PC-9 (cell line): ENCODE measurements at places on chromosomes 1 and 21. TPM values are rescaled to one million over a fixed set of nuclear protein-coding genes. Genes with fewer than 3 reads are reported as not detected.

Gene NPHP4
- total RNA-seq, result 17.9 and 21.5 TPM in 2 replicates

Gene NR5A2
- 1.8 and 2.1 TPM in 2 replicates for total RNA-seq

Gene THEMIS2
- 3.1 and 10.7 TPM in 2 replicates for total RNA-seq

Gene GCSAML
- total RNA-seq, result not detected in 2 replicates

Gene RNU1-4
- total RNA-seq, result 1,333 and 3,235 TPM in 2 replicates

- no peak for DNase-seq
These were observed 48.9 kb upstream of the SLC2A1 start for GRCh38 chr1:43007377-43008114.

GRCh38 chr1:29547300-29547699 lies 311.0 kb downstream of the PTPRU start:
- no peak for DNase-seq

DNA sequence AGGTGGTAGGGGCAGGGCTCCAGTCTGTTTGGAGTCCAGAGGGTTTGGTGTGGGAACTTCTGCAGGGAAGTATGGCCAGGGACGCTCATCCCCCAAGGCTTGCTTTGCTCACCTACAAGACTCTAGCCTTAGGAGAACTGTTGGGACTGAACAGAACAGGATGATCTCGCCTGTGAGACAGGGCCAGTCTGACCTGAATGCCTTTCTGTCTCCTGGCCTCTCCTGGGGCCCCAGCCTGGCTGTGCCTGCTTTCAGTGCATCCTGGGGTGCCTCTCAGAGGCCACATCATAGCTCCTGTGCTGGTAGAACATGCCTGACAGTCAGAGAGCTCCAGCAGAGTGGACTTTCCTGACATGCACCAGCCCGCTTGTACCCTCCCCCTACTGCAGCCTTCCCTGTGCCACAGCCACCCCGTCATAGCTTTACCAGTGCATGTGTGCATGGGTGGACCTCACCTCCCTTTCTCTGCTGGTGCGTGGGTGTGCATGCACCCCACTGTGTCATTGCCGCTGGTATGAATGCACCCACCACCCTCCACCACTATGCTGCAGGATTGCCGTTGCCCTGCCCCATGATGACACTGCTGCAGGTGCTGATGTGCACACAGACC lies 165.8 kb downstream of the GIPC2 start:
- no peak for DNase-seq

DNA sequence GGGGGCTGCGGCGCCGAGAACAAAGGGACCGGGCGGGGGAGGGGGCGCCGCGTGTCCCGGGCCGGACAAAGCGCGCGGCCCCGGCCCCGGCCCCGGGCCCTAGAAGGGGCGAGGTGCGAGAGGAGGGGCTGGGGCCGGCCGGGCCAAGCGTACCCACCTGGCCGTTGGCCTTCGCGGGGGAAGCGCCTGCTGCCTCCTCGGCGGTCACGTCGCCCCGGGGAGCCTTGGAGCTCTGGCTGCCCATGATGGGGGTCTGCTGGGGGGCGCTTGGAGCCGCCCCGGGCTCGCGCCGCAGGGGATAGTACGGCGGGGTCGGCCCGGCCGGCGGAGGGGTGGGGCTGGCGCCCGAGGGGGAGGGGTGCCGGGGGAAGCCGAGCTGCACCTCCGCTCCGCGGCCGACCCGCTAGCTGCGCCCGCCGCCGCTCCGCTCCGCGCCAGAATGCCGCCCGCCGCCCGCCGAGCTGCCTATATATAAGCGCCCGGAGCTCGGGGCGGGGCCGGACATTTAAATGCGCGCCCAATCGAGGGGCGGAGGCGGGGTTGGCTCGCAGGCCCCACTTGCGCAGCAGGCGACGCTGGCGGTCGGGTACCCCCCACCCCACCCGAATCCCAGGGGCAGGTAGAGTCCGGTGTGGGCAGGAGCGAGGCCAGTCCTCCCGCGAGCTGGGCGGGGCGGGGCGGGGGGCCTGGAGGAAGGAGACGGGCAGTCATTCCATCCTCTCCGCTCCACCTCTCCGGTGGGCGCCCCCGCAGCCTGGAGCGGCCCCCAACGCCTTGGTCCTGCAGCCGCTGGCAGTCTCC lies at the start of gene MARCKSL1:
Gene MARCKSL1 (minus strand): TSS at position 444 of the 801 bp plus-strand sequence. CDS start 200 bp downstream, at position 244.
- DNase-seq, result peak; percentile 53

DNA sequence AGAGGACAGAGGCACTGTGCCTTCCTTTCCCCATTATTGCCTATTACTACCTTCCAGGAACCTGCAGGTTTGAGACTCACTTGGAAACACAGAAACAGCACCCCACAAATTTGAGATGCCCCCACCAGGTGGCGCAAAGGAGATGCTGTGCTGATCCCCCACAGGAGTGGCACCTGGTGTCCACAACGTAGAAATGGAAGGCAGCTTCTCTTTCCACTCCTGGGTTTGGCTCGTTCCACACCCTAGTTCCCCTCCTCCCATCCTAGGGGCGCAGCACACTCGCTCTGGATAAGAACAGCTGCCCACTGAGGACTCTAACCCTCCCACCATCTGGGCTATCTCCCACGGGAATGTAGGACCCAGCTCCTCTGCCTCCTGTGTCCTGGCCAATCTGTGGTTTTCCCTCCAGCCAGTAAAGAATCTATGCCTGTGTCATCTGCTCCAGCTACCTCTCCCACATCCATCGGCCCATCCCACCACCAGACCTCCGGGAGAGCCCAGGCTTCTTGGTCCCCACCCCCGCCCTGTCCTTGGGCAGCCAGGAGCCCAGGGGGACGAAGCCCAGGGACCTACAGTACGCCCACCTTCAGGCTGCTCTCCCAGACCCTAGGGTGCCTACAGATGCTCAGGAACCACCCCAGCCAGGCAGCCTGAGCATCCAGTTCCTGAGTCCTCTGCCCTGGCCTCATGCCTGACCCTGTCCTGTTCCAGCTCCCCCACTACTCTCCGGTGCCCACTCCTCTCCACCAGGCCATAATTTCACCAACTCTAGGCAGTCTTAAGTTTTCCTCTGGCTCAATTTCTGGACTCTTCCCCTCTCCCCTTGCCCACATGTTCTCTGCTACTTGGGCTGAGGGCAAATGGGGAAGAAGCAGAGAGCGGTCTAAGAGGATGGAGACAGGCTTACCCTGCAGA lies 549 bp downstream of the THBS3 start:
- peak; percentile 72 for DNase-seq

GRCh38 chr1:23995431-23995837 lies 15.3 kb upstream of the SRSF10 start:
- no peak for DNase-seq

DNA sequence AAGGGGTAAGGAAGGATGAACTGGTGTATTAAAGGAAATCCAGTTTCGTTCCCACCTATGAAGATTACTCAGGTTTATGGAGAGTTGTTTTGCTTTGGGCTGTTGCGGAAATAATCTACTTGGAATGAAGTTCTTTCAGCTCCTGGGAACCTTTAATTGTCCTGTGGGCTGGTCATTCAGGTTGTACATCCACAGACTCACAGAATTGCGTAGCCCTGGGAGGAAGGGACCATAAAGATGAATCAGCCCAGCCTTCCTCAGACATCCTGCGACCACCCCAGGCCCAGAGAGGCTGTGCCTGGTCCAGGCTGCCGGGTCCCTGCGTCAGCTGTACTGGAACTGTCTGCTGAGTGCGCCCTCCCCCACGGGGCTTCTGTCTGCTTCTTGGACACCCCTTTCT lies 72.7 kb downstream of the GALNT2 start:
- no peak for DNase-seq

GRCh38 chr1:184895086-184895485 lies 79.2 kb downstream of the NIBAN1 start:
- DNase-seq, result no peak

DNA sequence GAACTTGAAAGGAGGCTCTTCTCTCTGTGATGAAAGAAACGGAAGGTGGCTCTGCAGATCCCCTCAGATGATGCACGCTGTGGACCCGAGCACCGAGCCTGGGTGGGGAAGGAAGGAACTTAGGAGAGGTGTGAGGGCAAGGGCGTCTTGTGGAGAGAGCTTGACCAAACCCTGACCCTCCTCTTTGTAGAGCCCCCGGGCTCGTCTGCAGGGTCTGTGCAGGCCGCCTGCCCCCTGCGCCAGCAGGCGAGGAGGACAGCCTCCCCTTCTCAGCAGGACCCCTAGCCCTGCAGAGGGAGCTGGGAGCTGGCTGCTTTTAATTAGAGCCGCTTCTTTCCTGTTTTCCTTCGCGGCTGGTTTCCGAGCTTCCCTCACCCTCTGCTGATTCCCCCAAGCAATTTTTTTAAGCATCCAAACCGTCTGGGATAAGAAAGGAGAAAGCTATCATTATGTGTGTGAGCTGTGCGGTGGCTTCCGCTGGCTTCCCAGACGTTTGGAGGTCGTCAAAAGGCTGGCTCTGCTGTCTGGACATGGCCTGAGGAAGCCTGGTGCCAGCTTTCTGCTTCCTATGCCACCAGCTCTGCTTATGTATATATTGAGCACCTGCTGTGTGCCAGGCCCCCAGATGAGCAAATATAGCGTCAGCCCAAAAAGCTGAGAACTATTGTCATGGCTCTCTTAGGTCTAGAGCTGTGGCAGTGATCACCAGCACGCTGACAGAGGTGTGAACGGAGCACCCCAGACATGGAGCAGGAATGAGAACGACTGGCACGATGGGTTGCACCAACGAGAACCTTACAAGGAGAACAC lies 160.2 kb upstream of the IRF2BP2 start:
- no peak for DNase-seq

DNA sequence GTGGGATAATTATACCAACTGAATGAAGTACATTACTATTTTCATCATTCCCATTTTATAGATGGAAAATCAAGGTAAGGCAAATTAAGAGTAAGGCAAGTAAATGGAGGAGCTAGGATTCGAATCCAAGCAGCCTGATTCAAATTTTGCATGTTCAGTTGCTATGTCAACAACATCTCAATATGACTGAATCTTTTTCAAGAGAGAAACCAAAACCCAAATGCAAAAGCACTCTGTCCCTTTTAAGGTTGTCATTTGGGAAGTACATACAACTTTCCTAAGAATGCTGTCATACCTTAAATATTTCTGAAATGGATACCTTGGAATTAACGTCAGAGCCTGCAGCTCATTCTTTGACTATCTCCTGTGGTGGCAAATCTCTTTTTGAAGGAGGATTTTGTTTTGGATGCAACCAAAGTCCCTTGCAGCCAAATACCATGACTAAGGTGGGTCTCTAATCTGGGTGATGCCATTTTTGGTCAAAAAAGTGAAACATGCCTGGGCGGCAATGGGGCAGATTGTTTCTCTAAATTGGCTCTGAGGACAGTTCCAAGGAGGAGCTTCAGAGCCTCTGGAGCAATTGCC lies 25.4 kb downstream of the ADAMTS1 start:
- no peak for DNase-seq

- DNase-seq, result peak; percentile 79
These were observed 28.3 kb upstream of the RCSD1 start for GRCh38 chr1:167601442-167602383.

DNA sequence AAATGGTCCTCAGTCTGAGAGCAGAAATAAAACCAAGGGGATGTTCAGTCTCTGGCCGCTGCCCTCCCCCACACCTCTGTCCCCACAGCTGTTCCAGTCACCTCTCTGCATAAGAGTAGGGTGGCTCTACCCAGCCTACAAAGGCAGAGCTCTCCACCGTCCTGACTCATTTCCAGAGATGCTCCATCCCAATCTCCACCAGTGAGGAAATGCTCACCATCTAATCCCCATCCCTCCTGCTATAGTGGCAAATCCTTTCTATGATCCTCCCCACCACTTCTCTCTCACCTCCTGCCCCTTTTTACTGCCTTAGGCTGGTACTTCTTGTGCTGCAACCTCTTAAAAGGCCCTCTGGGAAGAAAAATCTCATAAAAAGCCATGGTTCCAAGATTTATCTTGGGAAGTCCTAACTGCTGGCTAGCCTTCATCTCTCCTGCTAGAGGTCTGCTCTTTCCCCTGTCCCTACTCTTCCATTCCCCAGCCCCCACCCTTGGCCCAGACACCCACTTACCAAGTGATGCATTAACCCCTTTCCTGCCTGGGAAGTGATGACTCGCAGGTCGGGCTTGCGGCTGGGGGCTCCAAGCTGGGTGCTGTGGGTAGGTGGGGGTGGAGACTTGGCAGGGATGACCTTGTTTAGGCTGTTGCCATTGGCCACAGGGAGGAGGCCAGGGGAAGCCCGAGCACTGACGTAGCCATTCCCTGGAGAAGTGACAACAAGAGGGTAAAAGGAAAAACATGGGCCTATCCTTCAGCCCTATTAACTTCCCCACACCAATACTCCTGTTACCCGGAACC lies 23.9 kb downstream of the MEF2D start:
- DNase-seq, result no peak

- no peak for DNase-seq
These were observed 72.2 kb downstream of the PLEKHA6 start for GRCh38 chr1:204287466-204287891.

DNA sequence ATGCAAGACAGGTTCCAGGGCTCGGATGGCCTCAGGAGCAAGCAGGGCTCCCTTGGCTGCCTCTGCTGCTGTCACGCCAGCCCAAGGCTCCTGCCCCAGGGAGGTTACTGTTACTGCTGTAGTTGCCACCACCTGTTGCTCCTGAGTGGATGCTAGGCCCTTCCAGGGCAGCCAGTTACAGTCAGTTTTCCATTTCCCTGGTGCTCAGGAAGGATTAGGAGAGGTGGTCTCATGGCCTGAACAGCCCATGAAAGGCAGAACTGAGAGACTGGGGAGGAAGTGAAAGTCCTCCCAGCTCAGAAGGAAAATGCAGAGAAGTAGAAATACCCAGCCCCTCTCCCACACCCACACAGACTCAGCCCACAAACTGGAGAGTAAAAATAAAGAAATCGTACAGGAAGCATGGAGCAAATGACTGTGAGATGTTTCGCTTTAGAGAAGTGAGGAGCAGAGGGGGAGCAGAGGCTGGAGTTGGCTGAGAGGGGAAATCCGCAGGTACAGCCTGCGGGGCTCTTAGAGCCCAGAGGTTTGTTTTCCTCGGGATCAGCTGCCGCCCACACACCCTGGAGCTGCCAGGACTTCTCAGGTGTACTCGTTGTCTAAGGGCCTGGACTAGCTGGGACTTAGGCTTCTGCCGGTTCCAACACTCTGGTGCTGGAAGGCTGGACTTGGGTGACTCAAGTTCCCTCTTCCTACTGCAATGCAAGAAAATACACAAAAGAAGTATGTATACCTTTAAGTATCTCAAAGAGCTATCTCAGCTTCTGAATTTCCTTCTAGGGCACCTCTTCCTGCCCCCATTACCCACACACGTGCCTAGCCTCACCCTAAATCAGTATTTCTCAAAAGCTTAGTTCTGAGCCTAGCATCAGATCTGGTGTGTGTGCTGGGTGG lies 2.3 kb downstream of the IL6R start:
- no peak for DNase-seq

DNA sequence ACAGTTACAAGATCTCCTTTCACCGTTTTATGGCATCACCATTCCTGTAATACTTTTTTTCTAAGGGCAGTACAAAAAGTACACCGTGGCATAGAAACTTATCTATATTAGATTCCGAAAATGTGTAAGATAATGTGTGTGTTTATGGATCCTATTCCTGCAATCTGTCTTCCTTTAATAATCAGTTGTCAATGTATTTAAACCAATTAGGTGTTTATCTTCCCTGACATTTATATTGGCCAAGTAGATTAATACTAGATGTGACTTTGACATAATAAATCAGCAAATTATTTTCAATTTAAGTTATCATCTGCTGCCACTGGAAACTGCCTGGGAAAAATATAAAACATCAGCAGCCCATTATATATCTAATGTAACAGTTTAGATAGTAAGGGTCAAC lies 770.3 kb upstream of the ADGRL2 start:
- DNase-seq, result no peak

GRCh38 chr1:65297706-65298105 lies 11.6 kb upstream of the DNAJC6 start:
- no peak for DNase-seq

- DNase-seq, result no peak
These were observed 269.4 kb downstream of the HLX start for GRCh38 chr1:221148660-221149059.

- no peak for DNase-seq
These were observed 11.1 kb downstream of the KRTAP24-1 start for GRCh38 chr21:30271611-30272010.

- DNase-seq, result no peak
These were observed 38.0 kb downstream of the EBNA1BP2 start for GRCh38 chr1:43134068-43134467.
